Heart left ventricle (tissue), 16 donors: ENCODE measurements at places on chromosomes 4 and X. TPM values are rescaled to one million over a fixed set of nuclear protein-coding genes. Genes with fewer than 3 reads are reported as not detected.

DNA sequence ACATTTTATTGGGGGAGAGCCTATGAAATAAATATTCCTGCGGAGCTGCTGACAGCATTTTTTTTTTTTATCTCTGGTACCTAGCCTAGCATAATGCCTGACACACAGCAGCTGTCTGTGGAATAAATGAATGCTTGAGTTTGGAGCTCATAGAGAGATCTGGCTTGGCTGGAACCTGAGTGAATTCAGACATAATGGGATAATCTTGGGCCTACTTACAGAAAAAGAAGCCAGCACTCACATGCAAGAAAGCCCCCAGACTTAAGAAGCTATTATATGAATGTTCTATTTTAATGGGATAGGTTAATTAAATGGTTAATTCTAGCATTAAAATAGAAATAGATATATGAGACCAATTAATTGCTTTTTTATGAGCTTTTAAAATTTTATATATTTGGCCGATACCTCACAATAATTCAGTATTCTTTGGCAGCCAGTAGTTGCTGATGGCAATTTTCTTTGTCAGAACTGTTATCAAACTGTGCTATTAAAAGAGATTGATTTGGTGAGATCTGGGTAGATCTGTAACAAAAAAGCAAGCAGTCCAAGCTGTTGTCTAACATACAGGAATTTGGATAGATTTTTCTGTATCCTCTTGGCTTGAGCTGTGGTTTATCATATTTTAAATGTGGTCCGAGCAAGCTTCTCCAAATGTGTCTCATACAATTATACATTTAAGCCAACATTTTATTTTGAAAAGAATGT, 654.2 kb downstream of the PCDH7 start:
- no peak for DNase-seq

DNA sequence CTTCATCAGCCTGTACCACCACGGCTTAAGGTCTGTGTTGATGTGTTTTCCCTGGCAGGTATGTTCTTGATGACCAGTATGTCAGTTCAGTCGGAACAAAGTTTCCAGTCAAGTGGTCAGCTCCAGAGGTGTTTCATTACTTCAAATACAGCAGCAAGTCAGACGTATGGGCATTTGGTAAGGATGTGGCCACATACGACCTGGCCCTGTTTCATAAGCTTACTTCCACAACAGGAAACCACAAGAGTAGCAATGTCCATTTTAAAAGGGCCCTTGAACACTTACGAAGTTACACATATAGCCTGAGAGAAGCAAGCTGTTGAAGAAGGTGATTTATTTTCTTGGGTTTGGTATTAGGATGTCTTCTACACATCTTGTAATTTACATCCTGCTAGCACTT, 46.1 kb downstream of the BMX start:
- DNase-seq: no peak

- DNase-seq: no peak
These were observed 53.9 kb downstream of the FAT1 start for GRCh38 chr4:186669735-186670134.

GRCh38 chr4:116489739-116490138, 595.6 kb downstream of the TRAM1L1 start:
- DNase-seq: no peak

DNA sequence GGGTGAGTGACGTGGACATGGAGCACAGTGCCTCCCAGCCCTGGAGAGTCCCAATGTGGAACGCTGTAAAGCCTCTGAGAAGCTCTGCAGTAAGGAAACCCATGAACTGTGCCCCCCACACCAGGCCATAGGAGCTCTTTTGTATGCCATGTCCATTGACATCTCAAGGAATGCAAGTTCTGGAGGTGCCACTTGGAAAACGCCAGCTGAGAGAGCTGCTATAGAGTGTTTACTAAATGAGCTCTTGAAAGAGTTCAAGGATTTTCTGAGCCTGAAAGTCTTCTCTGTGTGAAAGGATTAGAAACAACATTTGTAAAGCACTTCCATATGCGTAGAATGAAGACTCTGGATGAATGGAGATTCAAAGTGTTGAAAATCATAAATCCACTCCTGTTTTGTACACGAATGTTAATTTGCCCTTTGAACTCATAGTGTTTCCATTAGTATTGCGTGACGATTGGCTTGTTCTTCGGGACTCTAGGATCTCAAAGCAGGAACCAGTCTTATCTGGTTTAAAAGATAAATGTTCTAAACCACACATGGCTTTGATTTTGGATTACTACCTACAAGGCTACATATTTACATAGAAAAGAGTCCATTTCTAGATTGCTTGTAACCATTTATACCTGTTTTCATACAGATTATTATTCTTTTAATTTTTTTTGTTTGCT, 41.8 kb upstream of the STOX2 start:
- DNase-seq: no peak

DNA sequence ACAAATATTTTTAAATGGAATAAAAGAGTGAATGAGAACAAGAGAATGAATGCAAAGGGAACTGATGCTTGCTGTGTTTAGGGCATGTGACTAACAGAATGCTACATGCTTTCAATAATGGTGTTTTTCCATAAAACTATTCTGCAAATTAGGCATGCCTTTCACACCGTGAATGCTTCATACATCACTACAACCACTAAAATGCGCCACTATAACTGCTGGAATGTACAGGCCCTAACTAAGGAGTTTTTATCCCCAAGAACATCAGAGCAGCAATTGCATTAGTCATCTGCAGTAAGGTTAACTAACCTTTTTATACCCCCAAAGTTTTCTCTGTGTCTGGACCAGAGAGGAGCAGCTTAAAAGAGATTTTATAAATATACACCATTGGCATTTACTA, 190.4 kb downstream of the ARAP2 start:
- DNase-seq: no peak

DNA sequence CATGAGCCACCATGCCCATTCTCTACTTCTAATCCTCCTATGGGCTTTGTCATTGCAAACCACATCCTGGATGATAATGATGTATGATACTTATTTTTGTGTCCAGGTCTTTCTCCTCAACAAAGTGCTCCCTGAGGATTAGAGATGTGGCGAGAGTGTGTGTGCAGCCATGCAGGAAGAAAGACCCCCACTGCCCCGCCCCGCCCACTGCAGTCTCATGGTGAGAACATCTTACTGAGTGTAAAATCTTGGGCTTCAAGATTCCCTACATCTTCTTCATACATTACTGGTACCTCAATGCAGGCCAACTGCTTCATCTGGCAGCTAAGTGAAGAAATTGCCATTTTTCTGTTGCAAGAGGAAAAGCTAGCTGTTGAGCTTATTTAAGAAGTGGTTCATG, 25.9 kb upstream of the MAP3K15 start:
- no peak for DNase-seq

- DNase-seq: no peak
These were observed 2458.5 kb downstream of the ARAP2 start for GRCh38 chr4:33785843-33786242.

GRCh38 chr4:120922381-120923206, at the start of gene PRDM5:
TSS of gene PRDM5 (minus strand) at chr4:120922726. CDS start at chr4:120922608, 118 bp downstream.
- peak; percentile 73 for DNase-seq

GRCh38 chr4:169272265-169272886, 1.6 kb upstream of the SH3RF1 start:
- no peak for DNase-seq

GRCh38 chr4:107736924-107737448, 17.0 kb upstream of the PAPSS1 start:
- peak; percentile 38 for DNase-seq

- DNase-seq: no peak
These were observed 36.0 kb downstream of the GAB3 start for GRCh38 chrX:154714925-154715324.

- no peak for DNase-seq
These were observed 167.0 kb downstream of the AASDH start for GRCh38 chr4:56220261-56220660.

Gene PLXNA3
- polyA plus RNA-seq: 12.2 TPM

Gene SLIT2
- polyA plus RNA-seq: 0.99 TPM

Gene OPHN1
- polyA plus RNA-seq: 0.95 TPM

Gene C1QTNF7
- 0.21 TPM for polyA plus RNA-seq

Gene L1CAM
- 1.8 TPM for polyA plus RNA-seq

Gene F8A2
- polyA plus RNA-seq: not detected

Gene IL1RAPL1
- 0.42 TPM for polyA plus RNA-seq

Gene FGFBP2
- 1.4 TPM for polyA plus RNA-seq
